ENCODE measurements at places on chromosomes 7 and 10.

- no peak for DNase-seq
These were observed 3.0 kb downstream of the ADCK2 start for GRCh38 chr7:140675726-140676125.

- DNase-seq, result peak; percentile 41
These were observed 90.2 kb upstream of the AGK start for GRCh38 chr7:141460781-141461715.

- DNase-seq, result no peak
These were observed 219.5 kb downstream of the POLR1F start for GRCh38 chr7:19489162-19489820.

DNA sequence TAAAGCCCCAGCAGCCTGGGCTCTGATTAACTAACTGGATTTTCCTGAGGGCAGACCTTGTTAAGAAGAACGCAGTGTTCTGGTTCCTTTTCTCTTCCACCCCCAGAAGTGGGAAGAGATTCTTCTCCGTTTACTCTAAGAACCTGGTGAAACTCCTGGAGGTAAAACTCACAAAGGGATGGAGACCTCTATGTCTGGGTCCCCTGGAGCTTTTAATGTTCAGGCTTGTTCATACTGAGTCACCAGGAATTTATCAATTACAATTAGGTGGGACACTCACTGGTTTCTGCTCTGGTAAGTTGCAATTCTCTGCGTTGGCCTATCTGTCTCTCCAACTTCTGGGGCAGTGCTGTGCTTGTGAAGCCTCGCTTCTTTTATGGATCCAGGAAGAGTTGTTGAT is 73.3 kb upstream of the CACNB2 start:
- no peak for DNase-seq

- no peak for DNase-seq
These were observed 902.8 kb upstream of the PHF14 start for GRCh38 chr7:10070899-10071298.

DNA sequence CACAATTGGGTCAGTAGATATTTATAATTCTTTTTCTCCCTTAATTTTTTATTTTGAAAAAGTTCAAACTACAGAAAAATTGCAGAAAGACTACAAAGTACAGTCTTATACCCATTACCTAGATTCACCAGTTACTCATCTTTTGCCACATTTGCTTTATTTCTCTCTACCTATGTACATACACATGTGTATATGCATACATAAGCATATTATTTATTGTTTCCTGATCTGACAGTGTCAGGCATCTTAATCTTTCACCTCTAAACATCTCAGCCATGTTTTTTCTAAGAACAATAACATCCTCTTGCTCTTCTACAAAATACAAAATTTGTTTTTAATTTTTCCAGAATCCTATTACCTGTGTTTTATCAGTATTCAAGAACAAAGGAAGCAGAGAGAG is 68.4 kb upstream of the OIT3 start:
- DNase-seq, result no peak

GRCh38 chr10:87668324-87669074 is 8.8 kb downstream of the PAPSS2 start:
- no peak for DNase-seq

GRCh38 chr7:81516898-81517297 is 252.9 kb downstream of the HGF start:
- no peak for DNase-seq

DNA sequence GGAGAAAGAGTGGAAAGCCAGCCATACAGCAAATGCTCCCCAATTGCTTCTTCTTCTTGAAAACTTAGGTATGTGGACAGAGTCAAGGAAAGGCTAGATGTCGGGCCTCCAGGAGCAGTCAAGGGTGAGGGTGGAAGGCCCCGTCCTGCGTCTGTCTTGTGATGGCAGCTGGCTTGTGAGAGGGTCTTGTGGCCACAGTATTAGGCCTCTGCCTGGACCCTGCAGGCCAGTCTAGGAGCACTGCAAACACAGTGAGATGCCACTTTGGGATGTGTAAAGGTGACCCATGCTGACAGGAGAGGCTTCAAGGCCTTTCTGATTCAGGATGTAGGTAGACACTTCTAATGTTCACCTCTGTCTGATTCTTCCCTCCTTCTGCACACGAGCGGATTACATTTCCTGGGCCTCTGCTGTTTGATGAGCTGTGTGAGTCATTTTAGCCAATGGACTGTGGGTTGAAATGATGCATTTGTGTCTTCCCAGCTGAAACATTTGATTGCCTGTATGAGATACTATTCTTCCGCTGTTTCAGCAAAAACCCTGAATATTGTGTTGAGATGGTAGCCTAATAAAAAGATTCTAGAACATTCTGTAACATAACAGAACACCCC is 135.4 kb downstream of the EMX2 start:
- DNase-seq, result no peak

DNA sequence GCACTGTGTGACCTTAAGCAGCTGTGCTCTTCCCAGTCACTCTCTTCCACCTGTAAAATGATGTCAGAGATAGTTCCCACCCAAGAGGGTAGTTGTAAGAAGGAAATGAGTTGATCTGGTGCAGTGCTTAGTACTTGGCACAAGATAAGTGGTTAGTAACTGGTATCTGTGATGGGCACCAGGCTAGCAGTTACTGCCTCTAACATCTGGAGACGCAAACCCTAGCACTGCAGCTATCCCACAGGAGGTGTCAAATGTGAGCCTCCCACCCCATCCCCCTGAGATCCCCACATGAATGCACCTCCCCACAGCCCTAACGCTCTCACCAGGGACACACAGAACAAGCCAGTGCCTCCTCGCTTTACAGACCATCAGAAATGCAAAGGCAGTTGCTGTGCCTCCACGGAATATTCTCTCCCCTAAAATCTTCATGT is 72.0 kb downstream of the KCNMA1 start:
- no peak for DNase-seq

DNA sequence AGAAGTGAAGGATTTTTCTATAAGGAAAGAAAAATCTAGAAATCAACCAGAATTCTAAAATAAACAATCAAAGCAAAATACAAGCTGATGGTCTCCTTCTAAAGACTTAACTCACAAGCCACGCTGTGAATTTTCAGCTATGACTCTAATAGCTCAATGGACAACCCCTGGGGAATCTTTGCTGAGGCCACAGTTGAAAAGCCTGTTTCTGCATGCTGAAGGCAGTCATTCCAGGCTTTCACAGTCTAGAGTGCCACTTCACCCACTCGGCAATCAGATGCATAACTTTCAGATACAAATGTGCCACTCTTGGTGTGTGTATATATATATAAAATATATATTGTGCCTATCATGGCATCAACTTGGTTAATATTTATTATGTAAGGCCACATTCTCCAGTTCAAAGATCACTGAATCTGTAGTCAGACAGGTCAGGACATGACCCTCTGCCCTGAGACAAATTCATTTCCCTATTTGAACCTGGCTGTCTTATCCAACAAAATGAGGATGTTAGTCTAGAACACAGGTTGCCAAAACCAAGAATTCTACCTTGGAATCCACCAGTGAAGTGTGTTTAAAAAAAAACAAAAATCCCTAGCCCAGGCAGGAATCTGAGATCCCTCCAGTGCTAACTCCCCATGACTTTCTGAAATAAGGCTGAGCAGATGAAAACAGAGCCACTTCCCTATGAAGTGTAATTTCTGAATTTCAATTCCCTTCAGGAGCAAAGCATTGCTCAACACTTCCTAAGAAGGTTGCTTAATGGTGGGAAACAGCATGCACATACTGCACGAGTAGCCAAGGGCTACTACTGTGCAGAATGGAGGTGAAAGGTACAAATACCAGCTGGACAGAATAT is 9.9 kb downstream of the LIPA start:
- DNase-seq, result no peak

DNA sequence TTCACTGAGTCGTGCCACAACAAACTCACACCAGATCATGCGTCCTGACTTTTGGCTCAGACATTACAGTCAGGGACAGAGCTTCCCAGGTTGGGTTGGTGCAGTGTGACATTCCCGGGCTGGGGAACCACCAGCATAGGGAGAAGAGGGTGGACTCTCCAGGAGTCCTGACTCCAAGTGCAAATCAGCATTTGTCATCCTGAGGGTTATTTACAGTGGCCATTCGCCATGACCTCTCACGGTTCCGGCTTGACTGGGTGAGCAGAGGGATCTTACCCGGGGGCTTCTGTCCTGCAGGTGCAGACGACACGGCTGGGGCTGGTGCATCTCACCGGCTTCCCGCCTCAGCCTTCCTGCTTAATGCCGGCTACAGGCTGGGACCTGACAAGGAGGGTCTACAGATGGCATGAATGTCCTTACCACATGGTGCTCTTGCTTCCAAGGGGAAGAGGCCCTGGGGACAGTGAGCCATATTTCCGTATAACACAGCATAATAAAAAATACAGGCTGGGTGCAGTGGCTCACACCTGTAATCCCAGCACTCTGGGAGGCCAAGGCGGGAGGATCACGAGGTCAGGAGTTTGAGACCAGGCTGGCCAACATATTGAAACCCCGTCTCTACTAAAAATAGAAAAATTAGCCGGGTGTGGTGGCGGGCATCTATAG is 12.5 kb upstream of the INTS1 start:
- DNase-seq, result no peak

- DNase-seq, result no peak
These were observed 96.0 kb downstream of the HTR5A start for GRCh38 chr7:155166108-155166507.

- DNase-seq, result no peak
These were observed 40.5 kb downstream of the HTR7 start for GRCh38 chr10:90817128-90817889.

- no peak for DNase-seq
These were observed 472 bp downstream of the SFRP4 start for GRCh38 chr7:37916017-37916672.

- DNase-seq, result no peak
These were observed 48.9 kb downstream of the TMEM178B start for GRCh38 chr7:141122736-141123135.

All from anterior cingulate cortex (tissue), 58 donors.